ENCODE measurements at places on chromosomes 7 and 10.

GRCh38 chr10:132665946-132666704 lies 119.8 kb downstream of the NKX6-2 start:
- no peak for DNase-seq

DNA sequence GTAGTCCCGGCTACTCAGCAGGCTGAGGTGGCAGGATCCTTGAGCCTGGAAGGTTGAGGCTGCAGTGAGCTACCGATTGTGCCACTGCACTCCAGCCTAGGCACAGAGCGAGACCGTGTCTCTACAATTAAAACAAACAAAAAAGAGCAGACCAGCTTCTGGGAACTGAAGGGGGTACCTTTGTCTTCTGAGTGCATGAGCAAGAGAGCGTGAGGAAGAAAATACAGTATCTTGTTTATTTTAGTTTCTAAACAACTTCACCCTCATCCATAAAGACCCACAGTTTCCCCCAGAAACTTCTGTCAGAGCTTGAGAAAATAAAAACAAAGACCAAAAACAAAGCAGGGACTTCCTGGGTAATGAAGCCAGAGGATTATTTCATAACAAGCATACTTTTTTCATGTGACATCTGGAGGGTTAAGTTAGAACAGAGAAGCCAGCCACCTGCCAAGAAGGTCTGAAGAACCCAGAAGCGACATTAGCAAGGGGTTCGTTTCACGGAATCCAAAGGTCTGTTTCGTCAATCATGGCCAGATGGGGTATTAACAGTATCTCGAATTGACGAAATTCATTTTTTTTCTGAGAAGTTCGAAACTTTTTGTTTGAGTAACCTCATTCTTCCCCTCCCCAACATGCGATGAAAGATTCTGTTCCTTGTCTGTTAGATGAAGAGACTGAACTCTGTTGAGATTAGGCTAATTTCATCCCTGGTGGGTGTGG lies 10.2 kb upstream of the IL2RA start:
- DNase-seq = no peak

GRCh38 chr7:99790407-99790806 lies 6.4 kb upstream of the CYP3A4 start:
- no peak for DNase-seq

DNA sequence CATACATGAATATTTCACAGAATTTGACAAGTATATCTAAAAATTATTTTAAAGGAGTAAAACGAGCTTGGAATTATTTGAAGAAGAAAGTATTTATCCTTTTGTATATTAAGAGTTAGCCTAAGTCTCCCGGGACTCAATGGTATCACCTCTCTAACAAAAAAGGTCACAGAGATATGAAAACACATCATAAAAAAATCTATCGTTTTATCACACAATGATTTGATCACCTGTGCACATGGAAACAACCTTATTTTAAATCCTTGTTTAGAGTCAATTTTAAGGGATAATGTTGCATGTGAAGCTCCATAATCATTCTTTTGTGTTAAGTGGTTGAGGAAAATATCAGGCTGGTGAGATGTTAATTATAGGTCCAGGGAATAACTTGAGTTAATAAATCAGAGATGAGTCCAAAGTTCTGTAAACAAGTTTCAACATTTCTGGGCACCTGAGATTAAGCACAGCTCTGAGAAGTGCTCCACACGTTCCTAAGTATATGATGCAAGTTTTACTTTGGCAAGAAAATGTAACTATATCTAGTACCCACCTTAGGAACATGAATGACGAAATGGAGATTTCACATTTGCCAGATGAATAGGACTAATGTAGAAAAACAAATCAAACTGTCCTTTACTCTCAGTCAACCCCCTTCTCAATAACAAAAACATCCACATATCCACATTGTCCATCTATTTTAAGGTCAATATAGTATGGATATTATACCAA lies 148.5 kb upstream of the AKR1E2 start:
- DNase-seq = no peak

DNA sequence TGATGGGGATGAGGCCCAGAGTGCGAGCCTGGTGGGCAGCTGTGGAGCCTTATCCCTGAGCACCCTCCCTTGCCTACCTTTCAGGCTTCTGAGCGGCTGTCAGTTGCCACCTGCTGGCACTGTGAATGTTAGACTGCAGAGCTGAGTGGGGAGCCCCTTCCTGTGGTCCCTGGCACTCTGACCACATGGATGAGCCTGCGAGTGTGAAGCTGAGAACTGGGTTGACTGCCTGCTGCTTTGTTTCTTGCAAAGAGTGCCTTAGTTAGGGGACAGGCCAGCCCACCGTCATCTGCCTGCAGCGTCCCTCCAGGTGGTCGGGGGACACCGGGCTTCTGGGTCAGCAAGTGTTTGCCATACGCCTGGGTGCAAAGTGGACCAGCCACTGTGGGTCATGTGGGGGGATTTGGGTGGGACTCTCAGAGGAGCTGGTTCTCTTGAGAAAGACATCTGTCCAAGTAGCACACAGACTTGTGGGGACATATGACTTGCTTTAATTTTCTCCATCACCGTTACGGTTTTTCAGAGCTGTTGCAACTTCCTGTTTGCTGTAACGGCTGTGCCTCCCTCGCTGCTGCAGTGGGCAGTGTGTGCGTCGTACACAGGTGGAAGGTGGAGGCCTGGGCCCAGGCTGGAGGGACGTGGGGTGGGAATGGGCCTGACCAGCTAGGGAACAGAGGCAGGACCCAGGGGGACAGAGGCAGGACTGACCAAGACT lies 13.7 kb downstream of the INPP5A start:
- DNase-seq = no peak

DNA sequence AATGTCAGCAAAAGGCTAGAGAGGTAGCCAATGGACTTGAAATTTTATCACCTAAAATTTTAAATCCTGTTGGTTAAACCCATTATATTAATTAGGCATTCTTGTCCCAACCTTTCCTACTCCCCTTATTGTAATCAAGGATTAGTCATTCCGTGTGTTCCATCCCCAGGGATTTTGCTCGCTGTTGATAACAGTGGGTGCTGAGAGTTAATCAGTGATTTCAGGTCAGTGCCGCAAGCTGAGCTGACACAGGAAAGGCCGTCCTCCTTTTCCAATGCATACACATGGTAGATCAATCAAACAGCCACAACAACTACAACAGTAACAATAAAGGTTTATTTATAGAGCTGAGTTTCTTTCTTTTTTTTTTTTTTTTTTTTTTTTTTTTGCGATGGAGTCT lies 271.4 kb downstream of the ACTR3B start:
- no peak for DNase-seq

DNA sequence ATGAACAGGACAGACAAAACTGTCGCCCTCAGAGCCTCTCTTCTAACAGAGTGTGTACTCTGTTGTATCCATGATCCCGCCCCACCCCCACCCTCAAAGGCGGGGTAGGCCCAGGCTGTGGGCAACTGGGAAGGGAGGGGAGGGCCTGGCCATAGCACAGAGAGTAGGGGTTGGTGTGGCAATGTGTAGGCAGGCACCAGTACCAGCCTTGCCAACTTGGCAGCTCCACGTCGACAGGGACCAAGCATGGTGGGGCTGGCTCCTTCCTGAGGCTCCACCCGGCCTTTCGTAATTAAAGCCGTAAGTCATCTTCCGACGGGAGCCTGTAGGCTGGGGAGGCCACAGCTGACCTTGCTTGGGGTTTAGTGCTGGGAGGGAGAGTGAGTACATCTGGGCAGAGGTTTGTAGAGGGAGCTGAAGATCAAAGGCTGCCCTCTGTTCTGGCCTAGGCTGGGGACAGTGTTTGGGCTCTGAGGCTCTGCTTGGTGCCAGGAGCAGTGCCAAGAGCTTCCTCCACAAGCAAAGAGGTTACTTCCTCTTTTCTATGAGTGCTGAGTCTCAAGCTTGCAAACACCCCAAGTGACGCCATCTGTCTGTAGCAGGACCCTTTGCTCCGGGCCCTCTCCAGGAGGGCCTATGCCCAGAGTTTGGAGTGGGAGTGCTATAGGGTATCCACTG lies 121.6 kb downstream of the C10orf105 start:
- no peak for DNase-seq

DNA sequence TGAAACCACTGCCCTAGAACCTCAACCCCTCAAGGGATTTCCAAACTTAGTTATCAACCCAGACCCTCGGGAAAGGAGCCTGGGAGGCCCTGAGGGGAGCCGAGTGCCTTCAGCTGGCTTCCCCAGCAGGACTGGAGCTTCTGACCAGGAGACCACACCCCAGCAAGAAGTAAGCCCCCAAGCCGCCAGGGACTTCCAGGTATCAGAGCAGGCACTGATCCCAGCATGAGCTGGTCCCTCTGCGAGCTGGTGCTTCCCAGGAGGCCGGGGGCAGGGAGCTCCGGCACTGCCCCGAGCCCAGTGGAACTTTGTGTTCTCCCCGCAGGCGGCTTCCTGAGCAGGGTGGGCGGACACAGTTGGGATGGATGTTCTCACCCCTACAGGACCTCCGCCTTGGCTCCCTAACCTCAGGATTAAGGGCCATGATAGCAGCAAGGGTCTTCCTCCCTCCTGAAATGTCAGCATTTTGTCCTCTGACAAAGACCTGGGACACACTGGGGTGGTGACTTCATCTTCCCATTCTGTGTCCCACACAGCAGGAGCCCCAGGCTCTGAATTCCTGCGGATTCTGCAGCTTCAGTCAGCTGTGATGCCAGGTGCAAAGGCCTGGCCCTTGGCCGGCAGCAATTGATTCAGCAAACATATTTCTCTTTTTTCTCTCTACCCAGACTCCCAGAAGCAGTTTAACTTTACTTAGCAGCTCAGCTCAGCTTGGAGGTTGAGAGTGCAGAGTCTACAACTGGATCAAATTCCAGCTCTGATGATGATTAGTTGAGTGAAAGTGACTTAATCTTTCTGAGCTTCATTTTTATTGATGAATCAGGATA lies 11.6 kb downstream of the ATP6V0E2 start:
- DNase-seq = no peak

GRCh38 chr10:66180581-66181318 lies 745.1 kb upstream of the LRRTM3 start:
- DNase-seq = no peak

Measured in stimulated activated CD8-positive, alpha-beta memory T cell treated with anti-CD3 and anti-CD28 coated beads, Interleukin-15, amount 100 ng/mL, for 4 hours (primary cell).